ENCODE measurements at places on chromosomes 3 and 15.
A peak's percentile ranks its signal among the peaks of the same experiment; 100 is the strongest.

DNA sequence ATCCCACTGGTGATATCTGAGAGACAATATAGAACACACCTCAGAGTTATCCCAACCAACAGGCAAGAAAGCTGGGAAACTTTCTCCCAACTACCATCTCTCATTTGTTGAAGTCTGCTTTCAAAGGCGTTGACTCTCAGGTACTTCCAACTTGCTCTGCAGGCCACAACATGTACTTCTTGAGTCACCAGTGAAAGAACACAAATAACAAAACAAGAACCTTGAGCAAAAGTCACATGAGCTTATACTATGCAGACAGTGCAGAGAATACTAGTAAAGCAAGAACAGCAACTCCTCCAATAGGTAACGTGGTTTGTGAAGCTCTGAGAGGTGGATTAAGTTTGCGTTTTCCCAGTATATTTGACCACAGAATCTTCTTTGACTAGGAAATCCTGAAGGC, 20.6 kb downstream of the SNTN start:
- no peak for DNase-seq

GRCh38 chr3:189720736-189721417, 89.7 kb downstream of the TP63 start:
- DNase-seq, result no peak

DNA sequence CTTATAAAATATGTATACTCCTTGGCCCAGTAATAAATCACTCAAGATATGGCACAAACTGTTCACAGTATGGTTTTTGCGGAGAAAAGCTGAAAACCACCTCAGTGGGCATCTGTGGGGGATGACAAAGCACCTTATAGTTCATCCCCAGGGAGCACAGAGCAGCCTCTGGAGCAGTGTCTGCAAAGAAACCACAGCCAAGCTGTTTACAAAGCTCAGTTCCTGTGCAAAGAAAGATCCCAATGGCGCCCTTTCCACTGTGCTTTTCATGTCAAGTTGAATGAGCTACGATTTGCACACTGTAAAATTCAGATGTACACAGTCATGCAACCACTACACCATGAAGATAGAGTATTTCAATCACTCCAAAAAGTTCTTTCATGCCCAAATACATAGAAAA, 2.5 kb upstream of the EFCC1 start:
- DNase-seq, result no peak

GRCh38 chr3:23944007-23944783, 891 bp upstream of the NR1D2 start:
- DNase-seq, result no peak

GRCh38 chr15:25863111-25863967, at the start of gene ATP10A:
Gene ATP10A (minus strand): TSS chr15:25863327. CDS start chr15:25863096, 231 bp downstream.
- DNase-seq, result peak; percentile 75

DNA sequence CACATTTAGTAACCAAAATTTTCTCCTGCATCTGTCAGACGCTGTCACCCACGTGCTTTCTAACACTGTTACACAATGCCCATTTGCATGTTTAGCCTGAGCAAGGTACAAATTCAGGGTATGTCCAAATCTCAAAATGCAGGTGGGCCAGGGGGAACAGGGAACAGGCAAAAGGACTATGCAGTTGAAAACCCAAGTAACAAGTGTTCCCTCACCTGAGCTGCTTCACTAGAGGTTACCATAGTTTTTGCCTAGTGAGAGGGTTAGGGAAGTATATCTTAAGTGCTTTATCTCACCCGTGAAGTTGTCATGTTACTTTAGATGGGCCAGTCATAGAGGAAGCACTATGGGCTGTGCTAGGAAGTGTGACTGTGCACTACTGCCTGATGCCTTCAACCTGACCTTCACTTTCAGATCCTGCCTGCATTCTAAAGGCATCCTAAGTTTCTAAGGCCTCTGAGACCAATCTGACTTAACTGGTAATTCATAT, 6.0 kb upstream of the TMEM87A start:
- no peak for DNase-seq

Measured in hindlimb muscle (tissue), 1 donor.